ENCODE measurements at places on chromosomes 12 and 14.
A peak's percentile ranks its signal among the peaks of the same experiment; 100 is the strongest.

DNA sequence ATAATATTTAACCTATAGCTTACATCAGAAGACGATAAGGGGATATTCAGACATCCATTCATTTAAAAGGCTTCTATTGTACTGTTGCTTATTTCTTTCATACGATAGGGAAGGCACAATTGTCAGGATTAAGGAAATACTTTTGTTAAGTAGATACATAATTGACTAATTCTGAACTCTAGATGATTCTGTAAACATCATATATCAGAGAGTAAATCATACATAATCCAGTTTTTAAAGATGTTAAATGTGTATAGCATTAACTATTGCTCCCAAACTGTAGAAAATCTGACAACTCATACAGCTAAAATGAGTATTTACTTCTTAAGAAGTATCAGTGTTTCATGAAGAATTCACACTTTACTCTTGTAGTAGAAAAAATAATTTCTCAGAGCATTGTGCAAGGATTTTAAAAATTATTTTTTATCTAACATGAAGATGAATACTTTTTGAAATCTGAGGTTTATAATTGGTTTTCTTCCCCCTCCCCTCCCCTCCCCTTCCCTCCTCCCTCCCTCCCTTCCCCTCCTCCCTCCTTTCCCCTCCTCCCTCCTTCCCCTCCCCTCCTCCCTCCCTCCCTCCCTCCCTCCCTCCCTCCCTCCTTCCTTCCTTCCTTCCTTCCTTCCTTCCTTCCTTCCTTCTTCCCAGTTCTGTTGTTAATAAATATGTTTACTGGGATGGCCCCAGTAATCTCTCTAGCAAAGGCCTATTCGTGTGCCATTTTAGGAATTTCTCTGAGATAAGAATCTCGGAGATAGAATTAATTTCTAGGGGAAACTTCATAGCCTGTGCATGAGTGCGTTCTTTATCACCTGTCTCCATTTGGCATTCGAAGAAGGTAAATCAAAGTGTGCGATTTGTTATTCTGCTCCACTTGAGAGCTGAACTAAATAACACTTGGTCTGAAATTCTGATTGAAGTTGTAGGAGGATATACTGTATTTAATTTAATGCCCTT, 2.3 kb downstream of the NPAS3 start:
- DNase-seq: no peak

- DNase-seq: no peak
Measured at GRCh38 chr14:72753879-72754400, 140.0 kb downstream of the DPF3 start.

- DNase-seq: no peak
Measured at GRCh38 chr12:110010853-110011723, 11.9 kb downstream of the ANKRD13A start.

DNA sequence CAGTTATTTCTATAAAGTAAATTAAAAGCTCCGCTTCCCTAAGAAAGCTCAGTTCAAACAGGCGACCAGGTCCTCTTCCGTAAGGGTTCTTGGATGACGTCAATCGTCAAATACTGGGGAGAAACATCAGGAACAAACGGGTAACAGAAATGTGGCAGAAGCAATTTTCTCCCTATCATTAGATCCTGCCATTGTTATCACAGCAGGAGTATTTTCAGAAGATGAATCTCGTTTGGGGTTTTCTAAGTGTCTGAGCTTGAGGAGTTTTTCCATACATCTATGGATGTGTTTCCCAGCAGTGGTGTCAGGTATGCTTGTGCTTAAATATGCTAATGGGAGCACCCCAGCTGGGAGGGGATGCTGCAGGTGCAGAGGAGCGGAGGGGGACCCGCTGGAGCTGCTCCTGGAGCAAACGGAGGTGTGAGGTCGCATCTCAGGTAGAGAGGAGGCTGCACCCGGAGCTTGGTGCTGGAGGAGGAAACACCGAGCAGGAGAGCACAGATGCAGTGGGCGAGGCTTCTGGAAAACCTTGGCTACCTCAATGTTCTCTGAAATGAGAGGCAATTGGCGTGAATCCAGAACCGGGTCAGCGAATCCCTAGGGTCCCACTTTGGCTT, 795.5 kb downstream of the AACS start:
- DNase-seq: no peak

- DNase-seq: no peak
Measured at GRCh38 chr14:86779416-86779815, 1213.6 kb downstream of the GALC start.

- no peak for DNase-seq
Measured at GRCh38 chr12:30117483-30117882, 333.7 kb upstream of the TMTC1 start.

DNA sequence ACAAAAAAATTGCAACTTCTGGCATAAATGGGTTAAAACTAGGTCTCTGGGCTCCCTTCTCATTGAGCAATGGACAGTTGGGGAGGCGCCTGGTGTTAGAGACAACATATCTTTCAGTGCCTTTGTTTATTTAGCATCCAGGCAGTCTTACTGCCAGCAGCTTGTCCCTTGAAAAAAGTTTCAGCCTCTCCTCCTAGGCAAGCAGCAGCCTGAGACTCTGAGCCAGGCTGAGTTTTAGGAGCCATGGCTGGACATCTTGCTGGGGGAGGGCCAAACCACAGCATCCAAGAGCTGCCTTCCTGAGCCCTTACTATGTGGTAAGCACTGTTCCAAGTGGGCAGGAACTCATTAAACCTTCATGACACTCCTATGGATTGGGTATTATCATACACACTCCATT, 10.1 kb upstream of the JDP2 start:
- no peak for DNase-seq

DNA sequence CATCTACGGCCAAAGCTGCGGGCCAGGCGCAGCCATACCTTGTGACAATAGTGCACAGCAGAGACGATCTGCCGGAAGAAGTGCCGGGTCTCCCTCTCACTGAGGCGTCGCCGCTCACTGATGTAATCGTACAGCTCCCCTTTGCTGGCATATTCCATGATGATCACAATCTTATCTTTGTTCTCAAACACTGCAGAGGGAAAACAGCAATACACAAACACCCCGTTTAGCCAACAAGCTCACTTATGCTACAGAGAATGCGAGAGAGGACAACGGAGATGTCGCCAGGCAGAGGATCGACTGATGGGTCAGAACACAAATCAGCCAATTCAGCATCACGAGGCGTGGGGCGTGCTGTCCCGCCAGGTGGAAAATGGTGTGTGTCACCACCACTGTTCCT, 52.1 kb downstream of the NUAK1 start:
- DNase-seq: no peak

DNA sequence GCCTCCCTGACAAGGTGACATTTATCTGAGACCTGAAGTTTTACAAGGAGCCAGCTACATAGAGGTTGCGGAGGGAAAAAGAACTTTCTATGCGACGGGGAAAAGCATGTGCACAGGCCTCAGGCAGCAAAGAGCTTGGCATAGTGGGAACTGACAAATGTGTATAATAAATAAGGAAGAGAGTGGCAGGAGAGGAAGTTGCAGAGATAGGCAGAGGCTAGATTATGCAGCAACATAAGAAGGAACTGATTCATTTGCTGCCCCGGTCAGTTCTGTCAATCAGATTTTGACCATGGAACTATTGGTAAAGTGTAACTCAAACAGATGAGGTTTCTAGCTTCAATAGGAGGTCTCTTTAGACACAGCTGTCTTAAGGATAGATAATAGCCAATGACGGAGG, 33.7 kb upstream of the RIC8B start:
- DNase-seq: no peak

DNA sequence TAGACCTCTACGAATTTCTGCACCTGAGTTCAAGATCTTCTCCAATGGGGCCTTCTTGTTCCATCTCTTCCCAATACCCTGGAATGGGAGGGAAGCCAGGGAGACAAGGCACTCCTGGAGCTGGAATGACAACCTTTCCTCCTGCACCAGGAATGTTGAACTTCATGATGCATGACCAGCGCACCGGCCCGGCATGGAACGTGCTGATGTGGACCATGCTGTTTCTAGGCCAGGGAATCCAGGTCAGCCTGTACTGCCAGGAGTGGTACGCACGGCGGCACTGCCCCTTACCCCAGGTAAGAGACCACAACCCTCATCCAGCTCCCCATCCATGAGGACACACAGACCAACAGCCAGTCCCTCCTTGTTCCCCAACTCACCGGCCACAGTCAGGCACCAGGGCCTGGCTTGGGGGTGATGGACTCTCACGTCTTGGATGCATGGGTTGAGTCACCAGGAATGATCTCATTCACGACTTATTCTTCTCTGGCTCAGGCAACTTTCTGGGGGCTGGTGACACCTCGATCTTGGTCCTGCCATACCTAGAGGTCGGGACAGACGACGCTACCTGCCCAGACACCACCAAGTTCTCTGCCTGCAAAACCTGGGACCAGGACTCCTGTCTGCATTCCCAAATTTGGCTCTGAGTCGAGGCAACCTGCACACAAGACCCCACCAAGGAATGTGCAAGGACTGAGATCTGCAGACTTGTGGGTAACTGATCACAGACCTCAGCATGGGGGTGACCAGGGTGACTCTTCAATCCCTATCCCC, 20.5 kb downstream of the SOAT2 start:
- peak; percentile 4 for DNase-seq

GRCh38 chr14:69199786-69200185, 8.5 kb downstream of the EXD2 start:
- no peak for DNase-seq

- DNase-seq: no peak
Measured at GRCh38 chr14:59484639-59485175, 390 bp downstream of the JKAMP start.

DNA sequence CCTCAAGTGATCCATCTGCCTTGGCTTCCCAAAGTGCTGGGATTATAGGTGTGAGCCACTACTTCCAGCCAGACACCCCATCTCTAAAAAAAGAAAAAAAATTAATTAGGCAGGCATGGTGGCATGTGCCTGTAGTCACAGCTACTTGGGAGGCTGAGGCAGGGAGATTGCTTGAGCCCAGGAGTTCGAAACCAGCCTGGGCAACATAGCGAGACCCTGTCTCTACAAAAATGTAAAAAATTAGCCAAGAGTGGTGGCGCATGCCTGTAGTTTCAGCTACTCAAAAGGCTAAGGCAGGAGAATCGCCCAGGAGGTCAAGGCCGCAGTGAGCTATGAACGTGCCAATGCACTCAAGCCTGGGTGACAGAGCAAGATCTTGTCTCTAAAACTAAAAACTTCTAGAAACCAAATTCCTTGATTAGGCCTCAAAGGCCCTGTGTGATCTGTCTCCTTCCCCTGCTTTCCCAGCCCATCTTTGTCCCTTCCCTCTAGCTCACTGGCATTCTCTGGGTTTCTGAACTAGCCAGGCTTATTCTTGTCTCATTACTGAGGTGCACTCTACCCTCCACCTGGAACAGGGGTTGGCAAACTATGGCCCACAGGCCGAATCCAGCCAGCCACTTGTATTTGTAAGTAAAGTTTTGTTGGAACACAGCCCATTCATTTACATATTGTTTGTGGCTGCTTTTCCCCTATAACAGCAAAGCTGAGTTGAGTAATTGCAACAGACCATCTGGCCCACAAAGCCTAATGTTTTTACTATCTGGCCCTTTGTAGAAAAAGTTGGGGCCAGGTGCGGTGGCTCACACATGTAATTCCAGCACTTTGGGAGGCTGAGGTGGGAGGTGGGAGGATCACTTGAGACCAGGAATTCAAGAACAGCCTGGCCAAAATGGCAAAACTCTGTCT, 17.2 kb upstream of the TPCN1 start:
- no peak for DNase-seq
